ENCODE measurements at places on chromosomes 2 and 18.

- DNase-seq: no peak
Measured at GRCh38 chr18:46301571-46301970, 197.4 kb downstream of the HAUS1 start.

GRCh38 chr2:39455826-39456225 lies 18.7 kb upstream of the MAP4K3 start:
- DNase-seq: no peak

DNA sequence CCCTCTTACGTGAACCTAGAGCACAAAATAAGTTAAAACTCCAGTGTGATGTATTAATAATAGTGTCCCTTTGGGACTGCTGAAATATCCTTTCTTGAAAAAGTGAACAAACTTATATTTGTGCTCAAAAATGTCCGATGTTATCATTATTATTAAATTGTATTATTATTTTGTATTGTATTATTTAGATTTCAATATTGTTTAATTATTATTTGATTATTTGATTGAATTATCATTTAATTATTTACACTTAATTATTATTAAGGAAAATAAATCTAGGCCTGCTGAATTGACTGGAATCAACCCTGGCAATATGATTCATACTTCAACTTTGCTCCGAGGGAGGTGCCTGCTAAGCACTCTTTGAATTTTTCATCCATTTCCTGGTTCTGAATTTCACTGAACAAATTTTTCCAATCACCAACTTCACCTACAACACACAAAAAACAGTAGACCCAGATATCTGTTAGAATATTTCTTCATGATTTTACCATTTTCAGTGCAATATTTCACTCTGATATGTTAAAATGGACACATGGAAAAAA lies 10.9 kb upstream of the EIF2AK2 start:
- DNase-seq: no peak

DNA sequence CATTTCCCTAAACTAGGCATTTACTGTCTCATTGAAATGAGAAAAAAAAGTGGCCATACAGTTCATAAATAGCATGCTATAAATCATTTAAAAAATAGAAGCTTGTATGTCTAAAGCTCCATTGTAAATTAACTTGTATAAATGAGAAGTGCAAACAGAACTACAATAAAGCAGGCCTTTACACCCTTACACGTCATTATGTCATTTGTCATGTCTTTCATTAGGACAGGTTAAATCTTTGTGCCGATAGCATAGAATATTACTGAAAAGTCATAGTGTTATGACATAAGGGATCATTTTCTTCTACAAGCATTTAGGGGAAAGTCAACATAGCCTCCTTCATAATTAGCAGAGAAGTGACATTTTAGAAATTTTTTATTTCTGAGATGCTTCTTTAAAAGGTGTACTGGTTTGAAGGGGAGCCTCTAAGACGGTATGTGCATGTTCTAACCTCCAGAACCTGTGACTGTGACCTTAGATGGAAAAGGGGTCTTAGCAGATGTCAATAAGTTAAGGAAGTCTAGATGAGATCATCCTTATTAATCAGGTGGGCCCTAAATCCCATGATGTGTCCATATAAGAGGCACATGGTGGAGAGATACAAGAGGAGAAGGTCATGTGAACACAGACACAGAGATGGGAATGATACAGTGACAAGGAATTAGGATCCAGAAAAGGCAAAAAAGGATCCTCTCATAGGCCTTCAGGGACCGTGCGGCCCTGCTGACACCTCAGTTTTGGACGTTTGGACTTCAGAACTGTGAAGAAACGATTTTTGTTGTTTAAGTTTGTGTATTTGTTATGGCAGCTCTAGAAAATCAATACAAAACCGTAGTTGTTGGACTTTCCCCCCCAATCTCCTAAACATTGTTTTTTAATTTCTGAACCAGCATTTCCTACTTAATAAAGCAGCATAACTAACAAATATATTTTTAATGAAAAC lies 863.7 kb downstream of the MBD2 start:
- DNase-seq: no peak

DNA sequence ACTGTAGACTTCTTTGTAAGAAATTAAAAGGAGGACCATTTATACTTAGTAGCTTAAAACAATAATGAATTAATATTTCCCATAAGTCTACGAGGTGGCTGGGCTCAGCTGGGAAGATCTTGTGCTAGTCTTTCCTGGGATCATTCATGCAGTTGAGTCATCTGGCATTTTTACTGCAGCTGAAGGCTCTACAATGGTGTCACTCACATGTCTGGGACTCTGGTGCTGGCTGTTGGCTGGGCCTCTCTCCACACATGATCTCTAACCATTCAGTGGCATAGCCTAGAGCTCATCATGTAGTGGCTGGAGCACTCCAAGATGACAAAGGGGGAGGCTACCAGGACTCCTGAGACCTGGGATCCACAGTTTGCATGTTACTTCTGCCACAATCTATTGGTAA lies 35.5 kb downstream of the CLASP1 start:
- DNase-seq: no peak

- DNase-seq: no peak
Measured at GRCh38 chr2:27249159-27249890, 13.5 kb downstream of the SLC30A3 start.

DNA sequence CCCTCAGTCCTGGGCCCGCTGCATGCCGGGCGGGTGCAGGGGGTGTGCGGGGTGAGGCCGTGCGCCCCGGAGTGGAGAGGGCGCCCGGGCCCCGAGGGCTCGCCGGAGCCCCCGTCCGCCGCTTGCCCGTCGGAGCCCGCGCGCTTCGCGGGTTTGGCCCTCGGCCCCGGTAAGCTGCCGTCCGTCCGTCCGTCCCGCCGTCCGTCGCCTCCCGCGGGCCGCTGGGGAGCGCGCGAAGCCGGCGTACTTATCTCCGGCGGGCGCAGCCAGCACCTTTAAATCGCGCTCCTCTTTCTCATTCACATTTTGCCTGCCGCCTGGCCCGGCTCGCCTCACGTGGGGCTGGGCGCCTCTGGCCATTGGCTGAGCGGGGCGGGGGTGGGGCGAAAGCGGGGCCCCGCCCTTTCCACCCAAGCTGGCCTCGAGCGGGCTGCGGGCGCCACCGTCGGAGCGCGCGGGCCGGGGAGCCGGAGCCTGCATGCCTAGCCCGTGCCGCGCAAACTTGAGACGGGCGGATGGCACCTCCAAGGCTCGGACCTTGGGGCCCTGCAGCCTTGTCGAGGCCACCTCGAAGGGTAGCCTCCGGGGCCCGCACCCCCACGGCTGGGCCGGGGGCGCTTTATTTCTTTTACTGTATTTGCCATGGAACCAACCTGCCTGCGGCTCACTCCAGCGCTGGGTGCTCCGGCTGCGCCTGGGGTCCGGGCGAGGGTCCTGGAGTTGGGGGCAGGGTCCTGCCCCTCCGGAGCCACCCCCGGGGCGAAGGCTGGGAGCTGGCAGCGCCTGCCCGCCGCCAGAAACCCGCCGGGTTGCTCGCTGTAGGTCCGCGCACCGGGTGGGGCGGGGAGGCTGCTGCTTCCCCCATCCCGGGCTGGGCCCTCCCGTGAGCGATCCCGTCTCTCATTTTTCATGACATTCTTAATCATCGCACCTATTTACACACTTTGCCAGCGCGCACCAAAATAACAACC lies at the start of gene GBX2:
Gene GBX2, minus strand, starts transcription at position 277 of the 971 bp plus-strand sequence. CDS start 415 bp downstream, outside the sequence.
- DNase-seq: no peak

DNA sequence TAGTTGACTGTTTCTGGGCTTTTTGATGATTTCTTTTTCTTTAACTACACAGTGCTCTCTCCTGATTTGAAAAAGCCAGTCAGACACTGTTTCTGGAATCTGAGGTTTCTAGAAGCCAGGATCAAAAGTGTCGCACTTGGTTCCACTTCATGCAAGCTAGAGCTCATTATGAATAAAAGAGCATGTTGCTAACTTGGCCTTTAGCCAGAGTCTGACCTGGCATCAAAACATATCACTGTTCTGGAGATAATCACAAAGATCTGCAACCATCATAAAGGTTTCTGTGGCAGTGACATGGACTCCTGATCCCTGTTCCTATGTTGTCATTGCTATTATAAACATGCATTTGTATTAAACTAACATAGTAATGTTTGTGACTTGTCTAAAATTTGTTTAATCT lies 76.1 kb upstream of the MAPRE2 start:
- no peak for DNase-seq

- DNase-seq: no peak
Measured at GRCh38 chr2:5938566-5938896, 246.3 kb downstream of the SOX11 start.

- DNase-seq: no peak
Measured at GRCh38 chr2:25125189-25125588, 43.2 kb downstream of the POMC start.

GRCh38 chr2:98412751-98413458 lies 31.8 kb upstream of the INPP4A start:
- peak; percentile 23 for DNase-seq

- DNase-seq: no peak
Measured at GRCh38 chr2:56613920-56614319, 430.1 kb downstream of the CCDC85A start.

DNA sequence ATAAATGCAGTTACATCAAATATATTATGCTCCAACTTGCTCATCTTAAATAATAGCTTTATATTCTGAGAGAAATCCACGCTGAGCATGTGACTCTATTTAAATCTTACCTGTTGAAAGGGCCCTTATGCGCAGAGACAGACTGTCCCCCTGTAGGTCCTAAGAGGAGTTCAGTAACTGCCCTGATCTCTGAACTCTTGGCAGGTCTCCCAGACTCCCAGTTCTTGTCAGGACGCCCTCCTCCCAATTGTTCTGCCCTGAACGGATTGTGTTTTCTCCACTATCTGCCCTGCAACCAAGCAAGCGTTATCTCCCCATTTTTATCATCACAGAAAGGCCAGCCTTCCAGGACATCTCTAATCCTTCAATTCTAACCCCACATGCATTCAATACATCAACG lies 954.6 kb downstream of the TSN start:
- DNase-seq: no peak

DNA sequence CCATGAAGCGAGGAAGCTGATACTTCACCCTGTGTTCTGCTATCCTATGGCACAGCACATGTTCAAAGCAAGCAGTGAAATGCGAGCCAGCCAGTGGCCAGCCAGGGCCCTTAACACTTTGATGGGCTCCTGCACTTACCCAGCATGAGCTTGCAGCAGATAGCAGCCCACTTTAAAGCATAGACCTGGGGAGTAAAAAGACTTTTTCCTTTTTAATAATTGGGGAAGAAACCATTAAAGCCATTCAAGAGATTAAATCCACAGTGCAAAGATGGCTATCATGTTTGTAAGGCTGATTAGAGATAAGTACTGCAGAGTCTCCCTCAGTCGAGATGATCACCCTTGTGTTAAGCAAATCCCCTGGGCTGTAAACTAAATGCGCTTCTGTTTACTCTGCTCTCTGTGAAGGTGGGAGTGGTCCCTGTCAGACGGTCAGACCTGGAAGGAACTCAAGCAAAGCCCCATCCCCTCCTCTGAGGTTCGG lies 15.7 kb downstream of the CCBE1 start:
- no peak for DNase-seq

DNA sequence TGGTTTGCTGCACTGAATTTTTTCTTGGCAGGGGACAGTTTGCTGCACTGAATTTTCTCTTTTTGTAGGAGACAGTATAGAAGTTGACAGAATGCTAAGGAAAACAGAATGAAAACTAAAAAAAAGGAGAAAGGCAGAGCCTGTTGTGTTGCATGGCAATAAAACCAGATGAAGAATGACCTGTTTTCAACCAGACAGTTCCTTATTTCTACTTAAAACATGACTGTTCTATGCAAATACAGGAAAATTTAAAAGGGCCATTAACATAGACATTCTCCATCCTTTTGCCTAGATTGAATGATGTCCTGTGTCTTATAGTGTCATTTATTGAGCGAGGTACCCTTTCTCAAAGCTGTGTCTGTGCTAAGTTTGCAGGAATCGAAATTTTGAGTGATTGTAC lies 33.3 kb downstream of the ABI2 start:
- DNase-seq: no peak

- no peak for DNase-seq
Measured at GRCh38 chr2:113240150-113240914, 38.4 kb downstream of the PAX8 start.

- no peak for DNase-seq
Measured at GRCh38 chr18:51433881-51434280, 236.4 kb upstream of the MEX3C start.

- no peak for DNase-seq
Measured at GRCh38 chr2:43321446-43321845, 95.0 kb upstream of the ZFP36L2 start.

GRCh38 chr2:59885541-59885940 lies 667.9 kb downstream of the BCL11A start:
- no peak for DNase-seq

- DNase-seq: no peak
Measured at GRCh38 chr2:27854229-27854862, 35.8 kb downstream of the RBKS start.

- DNase-seq: no peak
Measured at GRCh38 chr2:145268931-145269330, 749.0 kb upstream of the ZEB2 start.

GRCh38 chr2:181140928-181141327 lies 160.5 kb downstream of the UBE2E3 start:
- no peak for DNase-seq

DNA sequence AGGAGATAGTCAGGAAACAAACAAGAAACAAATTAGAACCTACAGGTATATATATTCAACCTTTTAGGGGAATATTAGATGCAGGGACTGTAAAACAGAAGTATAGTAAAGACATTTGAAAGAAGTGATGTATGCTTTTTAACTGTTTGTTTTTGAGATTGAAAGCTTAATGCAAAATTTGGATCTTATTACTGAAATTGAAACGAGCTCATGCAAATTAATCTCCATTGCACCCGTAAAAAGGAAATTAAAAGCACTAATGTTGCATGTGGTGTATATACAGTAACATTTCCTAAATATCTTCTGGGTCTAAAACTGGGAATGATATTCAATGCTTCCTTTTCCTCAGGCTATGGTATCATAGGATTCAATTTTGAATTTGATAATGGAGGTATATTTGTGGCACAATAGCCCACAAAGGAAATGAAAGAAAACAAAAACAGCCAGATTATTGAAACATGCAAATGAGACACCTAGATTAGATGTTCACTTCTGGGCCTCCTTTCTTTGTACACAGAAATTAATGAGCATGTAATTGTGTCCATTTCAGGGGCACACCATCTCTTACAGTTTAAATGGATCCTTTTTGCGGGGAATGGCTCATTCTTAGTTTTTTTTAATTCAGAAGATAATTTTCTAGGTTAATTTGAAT lies 1.6 kb upstream of the ELOA2 start:
- DNase-seq: no peak

DNA sequence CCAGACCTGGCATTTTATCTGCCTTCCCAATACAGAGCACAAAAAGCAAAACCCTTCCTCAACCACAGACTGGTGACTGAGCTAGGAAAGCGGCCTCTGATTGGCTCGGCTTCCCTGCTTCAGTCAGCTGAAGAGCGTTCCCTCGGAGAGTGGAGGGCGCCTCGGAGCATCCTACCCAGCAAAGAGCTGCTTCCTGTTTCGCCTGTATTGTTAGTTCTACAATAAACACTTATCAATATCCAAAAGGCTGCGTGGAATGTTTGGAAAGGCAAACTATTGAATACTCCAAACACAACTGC lies 125.0 kb downstream of the CACNB4 start:
- no peak for DNase-seq

- no peak for DNase-seq
Measured at GRCh38 chr2:25881764-25882163, 3.5 kb upstream of the ASXL2 start.

Data from activated CD8-positive, alpha-beta memory T cell treated with anti-CD3 and anti-CD28 coated beads for 1 hour (primary cell).